ENCODE measurements at places on chromosomes 1 and 21.

GRCh38 chr1:150429805-150430204 lies 57.4 kb upstream of the TARS2 start:
- DNase-seq, result no peak

- DNase-seq, result no peak
Measured at GRCh38 chr21:35027563-35028450, 21.3 kb downstream of the RUNX1 start.

DNA sequence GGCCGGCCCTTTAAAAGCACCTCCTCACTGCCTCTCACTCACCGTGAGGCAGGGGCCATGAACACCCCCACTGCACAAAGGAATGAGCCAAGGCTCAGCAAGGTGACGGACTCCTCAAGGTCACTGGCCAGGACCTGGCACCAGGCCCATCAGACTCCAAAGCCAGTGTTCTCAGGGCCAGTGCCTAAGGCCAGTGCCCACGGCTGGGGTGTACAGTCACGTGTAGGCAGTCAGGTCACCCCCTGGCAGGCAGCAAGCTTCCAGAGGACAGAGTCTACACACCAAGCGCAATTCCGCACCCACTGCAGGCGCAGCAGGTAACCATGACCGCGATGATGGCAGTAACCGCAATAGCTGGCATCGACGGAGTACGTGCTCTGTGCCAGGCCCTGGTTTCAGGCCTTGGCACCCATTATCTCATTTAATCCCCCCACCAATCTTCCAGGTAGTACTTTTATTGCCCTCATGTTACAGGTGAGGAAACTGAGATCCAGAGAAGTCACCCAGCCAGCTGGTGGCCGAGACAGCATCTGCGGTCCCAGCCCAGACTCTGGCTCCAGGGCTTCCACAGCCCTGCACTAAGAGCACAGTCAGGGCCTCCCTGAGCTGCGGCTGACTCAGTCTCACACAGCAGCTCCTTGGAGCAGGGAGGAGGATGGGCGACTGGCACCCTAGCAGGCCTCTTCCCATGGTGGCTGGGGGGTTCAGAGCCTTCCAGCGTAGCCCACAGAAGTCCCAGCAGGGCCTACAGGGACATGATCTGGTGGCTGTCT lies 27.0 kb downstream of the RAP1GAP start:
- no peak for DNase-seq

- no peak for DNase-seq
Measured at GRCh38 chr1:173114346-173114745, 63.6 kb upstream of the TNFSF18 start.

- no peak for DNase-seq
Measured at GRCh38 chr1:222042120-222042519, 300.2 kb upstream of the DUSP10 start.

DNA sequence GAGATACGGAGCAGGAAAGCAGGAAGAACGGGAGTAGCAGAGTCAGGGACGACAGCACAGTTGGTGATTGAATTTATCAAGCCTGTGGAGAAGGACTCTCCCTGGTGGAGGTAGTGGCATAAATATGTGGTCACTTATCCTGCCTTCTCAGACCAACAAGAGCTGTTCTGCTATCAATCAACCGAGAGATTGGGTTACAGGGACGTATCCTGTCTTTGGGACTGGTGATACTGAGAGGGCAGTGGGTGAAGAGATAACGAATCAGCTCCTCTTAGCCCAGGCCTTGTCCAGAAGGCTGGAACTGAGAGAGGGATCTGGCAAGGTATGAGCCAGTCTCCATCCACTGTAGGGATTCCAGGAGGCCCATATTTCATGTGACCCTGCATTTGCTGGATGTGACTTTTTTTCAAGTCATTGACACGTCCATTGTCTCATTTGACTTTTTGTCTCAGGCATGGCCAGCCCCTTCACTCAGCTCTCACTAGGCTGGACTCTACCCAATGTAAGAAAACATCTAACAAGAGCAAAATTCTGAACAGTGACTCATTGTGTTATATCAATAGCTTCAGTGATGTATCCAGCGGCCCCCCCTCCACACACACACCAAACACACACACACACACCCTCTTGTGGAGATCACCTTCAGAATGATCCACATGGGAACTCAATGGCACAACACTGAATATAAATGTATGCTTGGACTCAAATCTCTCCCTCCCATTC lies 11.3 kb downstream of the C1orf116 start:
- no peak for DNase-seq

- DNase-seq, result no peak
Measured at GRCh38 chr1:174913225-174913903, 86.4 kb upstream of the CACYBP start.

DNA sequence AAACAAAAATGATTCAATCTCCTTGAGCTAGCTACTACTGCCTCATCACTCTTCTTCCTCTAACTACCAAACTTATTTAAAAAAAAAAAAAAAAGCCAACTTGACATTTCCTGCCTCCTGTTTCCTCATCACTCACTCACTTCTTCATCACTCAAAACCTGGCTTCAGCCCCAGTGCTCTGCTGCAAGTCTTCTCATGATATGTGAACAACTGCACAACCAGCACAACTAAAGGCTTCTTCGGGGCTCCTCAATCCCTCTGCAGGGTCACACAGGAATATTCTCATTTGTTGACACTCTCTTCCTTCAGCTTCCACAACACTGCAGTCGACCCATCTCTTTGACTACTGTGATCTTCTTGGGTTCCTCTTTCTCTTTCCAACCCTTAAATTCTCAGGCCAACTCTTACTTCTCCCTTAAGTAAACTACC lies 7.6 kb downstream of the MTF1 start:
- no peak for DNase-seq

DNA sequence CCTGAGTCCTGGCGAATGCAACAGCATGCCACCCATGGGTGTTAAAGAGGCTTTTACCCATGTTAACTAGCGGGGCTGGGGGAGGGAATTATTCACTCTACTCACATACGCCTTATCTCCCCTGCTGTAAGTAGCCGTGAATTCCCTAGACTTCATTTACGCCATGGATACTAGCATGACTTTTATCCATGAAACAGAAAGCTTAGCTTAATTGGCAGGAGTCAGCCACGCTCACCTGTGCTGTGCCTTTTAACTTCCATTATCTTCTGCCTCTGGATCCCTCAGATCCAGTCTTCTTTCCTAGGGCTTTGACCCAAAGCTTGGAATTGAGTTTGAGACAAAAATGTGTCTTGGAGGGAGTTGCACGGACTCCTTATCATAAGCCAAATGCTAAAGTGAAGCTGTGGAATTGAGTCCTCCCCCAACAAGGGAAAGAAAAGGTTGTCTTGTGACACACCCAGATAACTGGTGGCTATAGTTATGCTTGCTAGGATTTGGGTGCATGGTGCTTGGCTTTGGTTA lies 9.7 kb upstream of the NASP start:
- no peak for DNase-seq

- DNase-seq, result no peak
Measured at GRCh38 chr1:206012086-206012859, 9.1 kb upstream of the RAB7B start.

DNA sequence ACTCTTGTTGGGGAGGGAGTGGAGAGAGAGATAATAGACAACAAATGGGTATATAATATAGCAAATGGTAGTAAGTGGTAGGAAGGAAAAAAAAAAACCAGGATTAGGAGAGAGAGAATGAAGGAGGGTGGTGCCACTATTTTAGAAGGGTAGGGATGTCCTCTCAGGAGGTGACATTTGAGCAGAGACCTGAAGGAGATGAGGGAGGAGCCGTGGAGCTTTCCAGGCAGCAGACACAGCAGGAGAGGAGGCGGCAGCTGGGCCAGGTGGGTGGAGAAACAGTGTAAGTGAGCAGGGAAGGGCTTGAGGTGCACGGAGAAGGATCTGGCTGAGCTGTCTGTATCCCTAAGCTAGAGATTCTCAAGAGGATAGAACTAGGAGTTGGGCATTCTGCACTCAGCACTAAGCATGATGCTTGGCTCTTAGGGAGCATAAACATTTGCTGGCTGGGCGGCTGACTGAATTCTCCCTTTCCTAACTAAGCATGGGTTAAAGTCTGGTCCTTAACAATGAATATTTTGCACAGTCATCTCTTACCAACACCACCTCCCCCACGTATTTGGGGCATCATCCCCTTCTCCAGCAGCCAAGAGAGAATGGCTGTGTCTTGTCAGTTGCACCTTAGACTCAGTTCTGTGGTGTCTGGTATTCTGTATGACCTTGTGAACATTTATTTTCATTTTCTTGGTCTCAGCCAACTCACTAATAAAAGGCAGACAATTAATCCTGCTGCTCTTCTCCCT lies 27.6 kb upstream of the SARS1 start:
- peak; percentile 53 for DNase-seq

DNA sequence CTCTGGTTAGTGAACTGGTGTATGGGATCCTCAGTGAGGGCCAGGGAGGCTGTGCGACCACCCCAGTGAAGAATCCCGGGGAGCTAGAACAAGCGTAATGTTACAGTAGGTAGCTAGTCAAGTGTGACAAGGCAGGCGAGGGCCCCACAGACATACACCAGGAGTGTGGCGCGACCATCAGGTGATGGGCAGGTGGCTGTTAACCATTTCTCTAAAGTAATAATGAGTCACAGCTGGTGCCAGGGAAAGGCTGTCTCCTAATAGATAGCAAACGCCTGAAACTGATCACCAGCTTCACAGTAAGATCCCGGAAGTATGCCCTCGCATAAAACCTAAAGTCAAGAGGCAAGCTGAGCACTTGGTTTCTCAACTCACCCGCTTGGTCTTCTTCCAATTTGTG lies 40.5 kb upstream of the TARBP1 start:
- no peak for DNase-seq

- no peak for DNase-seq
Measured at GRCh38 chr1:204588826-204589225, 72.6 kb downstream of the MDM4 start.

DNA sequence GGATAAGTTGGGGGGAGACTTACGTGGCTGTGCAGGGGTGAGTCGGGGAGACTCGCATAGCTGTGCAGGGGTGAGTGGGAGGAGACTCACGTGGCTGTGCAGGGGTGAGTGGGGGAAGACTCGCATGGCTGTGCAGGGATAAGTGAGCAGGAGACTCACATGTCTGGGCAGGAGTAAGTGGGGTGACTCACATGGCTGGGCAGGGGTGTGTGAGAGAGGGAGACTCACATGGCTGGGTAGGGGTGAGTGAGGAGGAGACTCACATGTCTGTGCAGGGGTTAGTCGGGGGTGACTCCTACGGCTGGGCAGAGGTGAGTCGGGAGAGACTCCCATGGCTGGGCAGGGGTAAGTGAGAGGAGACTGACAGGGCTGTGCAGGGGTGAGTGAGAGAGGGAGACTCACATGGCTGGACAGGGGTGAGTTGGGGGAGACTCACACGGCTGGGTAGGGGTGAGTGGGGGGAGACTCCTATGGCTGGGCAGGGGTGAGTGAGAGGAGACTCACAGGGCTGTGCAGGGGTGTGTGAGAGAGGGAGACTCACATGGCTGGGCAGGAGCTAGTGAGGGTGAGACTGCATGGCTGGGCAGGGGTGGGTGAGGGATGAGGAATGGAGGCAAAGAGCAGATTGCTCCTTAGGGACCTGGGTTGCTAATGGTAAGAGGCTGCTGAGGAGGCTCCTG lies 56.0 kb upstream of the ABCG1 start:
- DNase-seq, result no peak

GRCh38 chr1:201511941-201512539 lies 5.1 kb upstream of the CSRP1 start:
- DNase-seq, result no peak

DNA sequence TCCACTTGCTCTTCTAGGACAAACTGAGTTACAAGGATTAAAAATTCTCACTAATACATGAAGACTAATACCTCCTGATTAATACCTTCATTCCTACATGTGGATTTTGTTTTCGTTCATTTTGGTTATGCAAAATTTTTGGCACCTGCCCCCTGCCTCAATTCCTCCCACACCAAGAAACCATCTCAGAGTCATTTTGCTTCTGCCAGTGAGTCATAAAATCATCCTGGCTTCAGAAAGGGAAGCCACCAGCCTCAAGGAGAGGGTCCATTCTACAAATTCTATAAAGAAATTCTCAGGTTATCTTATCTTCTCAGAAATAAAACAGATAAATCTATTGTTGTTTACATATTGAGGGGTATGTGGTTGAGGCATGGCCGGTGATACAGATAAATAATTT lies 103.2 kb upstream of the COA6 start:
- no peak for DNase-seq

- no peak for DNase-seq
Measured at GRCh38 chr1:160432371-160432786, 32.0 kb downstream of the VANGL2 start.

- DNase-seq, result no peak
Measured at GRCh38 chr21:24844671-24845070, 762.6 kb downstream of the MRPL39 start.

- no peak for DNase-seq
Measured at GRCh38 chr1:110945626-110946025, 18.1 kb downstream of the LRIF1 start.

DNA sequence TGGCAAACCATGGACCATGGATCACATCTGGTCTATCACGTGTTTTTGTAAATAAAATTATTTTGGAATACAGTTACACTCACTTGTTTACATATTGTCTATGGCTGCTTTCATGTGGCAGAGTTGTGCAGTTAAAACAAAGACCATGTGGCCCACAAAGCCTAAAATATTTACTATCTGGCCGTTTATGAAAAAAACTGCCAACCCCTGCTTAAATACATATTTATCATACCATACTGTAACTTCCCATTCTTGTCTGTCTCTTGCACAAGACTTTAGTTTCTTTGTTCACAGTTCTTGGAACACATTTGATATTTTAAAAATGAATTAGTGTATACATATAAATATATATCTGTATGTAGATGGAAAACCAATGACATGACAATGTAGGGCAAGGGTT lies 141.5 kb downstream of the PAPPA2 start:
- no peak for DNase-seq

DNA sequence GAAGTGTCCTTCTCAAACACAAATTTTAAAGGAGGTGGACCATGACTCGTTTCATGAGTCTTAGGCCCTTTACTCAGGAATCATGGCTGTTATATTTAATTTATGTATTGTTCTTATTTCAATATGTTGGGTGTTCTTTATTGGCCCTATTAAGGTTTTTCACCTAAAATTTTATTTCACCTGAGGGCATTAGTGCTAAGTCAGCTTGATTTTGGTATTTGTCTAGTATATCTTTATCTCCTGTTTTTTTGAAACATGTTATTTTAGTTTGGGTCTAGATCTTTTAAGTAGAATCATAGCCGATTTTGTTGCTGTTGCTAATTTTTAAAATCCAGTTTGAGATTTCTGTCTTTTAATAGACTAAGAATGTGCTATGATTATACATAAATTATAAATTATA lies 430.4 kb downstream of the RPS6KC1 start:
- no peak for DNase-seq

DNA sequence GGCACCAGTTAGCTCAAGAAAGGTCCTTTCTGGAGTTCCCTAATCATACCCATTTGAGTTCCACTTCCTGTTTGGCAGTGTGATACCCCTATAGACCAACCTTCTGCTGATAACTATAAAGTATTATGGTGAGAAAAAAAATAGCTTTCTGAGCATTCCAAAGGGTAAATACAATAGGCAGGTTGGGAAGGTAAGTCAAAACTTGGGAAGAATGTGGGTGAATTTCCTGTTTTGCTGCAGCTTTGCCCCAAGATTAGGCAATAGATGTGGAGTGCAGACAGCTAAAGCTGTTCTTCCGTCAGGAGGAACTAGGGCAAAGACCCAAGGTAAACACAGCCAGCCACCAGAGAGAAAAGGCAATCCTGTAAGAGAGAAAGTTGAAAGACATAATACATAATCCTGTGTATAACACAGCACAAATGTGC lies 49.9 kb upstream of the GUCA2A start:
- peak; percentile 54 for DNase-seq

Data from NCI-H446 (cell line).